CD4-positive, alpha-beta T cell treated with Interleukin-6 for 4 hours (primary cell): ENCODE measurements at places on chromosomes 12 and 14.

DNA sequence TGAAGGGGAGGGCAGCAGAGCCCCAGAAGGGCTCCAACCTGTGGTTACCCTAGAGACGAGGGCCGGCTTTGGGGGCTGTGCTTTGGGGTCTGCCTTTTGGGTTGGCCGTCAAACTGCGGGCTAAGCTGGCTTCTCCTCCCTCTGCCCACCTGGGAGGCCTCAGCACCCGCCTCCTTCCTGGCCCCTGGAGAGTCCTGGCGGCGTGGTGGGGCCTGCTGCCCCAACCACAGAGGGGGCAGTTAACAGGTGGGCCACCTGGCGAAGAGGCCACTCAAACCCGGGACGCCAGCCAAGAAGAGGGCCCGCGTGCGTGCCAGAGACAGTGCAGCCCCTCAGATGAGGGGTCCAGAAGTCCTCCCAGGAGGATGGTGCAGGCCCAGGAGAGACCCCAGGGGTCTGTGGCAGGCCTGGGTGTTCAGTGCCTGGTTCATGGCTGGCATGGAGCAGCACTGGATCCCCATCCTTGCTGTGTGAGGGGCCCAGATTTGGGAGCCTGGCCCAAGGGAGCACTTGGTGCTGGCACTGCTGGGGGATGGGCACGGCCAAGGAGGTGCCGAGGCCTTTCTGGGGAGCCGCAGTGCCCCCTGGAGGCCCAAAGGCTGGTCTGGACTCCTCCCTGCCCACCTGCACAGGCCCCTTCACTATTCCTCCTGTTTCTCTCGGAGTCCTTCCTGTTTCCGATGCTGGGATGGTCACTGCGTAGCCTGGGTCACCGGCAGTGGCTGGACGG lies 48.8 kb downstream of the LRCOL1 start:
- DNase-seq, result no peak

GRCh38 chr12:115199831-115200230 lies 515.9 kb upstream of the TBX3 start:
- no peak for DNase-seq

DNA sequence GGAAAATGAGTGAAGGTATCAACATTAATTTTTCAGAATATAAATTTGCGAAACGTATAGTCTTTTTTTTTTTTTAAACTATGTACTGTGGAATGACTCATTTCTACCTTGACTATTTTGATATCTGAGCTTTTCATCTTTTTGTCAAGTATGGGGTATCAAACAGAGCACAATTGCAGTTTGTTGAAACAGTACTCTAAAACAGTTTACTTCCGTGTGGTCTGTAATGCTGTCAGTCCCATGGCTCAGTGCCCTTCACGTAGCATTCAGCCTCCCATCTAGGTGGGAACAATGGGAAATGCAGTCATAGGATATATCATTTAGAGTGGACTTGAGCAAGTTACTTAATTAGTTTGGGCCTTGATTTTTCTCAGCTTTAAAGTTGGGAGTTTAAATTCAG lies 139.5 kb downstream of the ERC1 start:
- DNase-seq, result no peak

DNA sequence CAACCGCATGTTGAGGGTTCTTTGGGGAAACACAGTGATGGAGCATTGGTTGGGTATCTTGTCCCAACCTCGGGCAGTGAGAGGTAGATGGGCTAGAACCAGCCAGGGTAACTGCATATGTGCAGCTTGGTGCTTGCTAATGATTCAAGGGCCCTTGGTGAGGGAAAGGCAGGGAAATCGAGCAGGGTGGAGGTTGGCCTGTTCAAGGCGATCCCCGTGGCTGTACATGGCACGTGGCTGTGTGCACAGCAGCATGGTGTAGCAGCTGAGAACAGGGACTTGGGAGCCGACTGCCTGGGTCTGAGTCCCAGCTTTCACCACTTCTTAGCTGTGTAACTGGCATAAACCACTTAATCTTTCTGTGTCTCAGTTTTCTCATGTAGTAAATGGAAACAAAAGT lies 45.5 kb upstream of the OAS1 start:
- no peak for DNase-seq

GRCh38 chr12:113643177-113643974 lies 171.7 kb upstream of the LHX5 start:
- no peak for DNase-seq

GRCh38 chr12:51897181-51897580 lies 9.3 kb downstream of the ANKRD33 start:
- no peak for DNase-seq

DNA sequence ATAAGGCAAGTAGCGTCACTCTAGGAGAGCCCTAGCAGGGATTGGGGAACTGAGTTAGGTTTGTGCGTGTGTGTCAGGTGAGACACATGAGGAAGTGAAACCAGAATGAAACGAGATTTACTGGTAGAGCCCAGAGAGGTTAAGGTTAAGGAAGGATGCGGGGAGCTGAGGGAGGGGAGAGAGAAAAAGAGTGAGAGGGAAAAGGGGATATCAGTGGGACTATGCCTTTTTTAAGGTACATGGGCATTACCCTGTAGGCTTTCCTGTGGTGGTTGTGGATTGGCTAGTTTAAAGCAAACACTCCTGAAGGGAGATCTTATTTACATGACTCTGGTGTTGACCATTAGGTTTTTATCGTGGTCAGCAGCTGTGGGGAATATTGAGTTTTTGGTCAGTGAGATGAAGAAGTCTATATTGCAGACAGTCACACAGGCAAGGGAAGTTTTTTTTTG lies 13.9 kb downstream of the ZDHHC17 start:
- DNase-seq, result no peak

DNA sequence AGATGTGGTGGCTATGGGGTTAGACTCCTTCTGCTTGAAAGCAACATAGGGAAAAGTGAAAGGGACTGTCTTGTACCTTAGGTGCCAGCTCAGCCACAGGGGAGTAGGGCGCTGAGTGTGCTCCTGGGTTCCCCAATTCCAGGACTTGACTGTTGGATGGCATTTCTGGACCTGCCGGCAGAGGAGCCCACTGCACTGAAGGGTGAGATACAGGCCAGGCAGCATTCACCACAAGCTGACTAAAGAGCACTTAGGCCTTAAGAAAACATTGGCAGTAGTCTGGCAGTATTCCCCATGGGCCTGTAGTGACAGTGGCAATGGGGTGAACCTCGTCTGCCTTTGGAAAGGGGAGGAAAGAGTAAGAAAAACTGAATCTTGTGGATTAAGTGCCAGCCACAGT lies 67.1 kb upstream of the TMTC2 start:
- DNase-seq, result no peak

DNA sequence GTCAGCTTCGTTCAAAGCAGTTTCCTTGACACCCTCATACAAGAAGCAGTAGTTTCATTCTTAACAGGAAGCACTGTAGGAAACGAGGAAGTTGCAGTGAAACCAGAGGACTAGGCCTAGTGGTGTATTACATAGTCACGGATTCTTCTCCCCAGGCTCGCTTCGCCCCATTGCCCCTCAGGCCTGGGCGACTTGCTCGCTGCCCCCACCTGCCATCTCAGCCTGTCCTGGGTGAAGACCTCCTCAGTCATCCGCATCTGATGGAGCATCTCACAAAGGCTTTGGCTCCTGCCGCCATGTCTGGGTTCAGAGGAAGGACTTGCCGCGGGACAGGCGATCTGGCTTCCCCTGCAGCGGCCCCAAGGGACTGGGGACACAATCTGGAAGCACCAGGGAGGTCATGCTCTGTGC lies 93.5 kb downstream of the LMNTD1 start:
- no peak for DNase-seq

GRCh38 chr14:95667249-95667693 lies 19.0 kb upstream of the TCL1B start:
- DNase-seq, result no peak

DNA sequence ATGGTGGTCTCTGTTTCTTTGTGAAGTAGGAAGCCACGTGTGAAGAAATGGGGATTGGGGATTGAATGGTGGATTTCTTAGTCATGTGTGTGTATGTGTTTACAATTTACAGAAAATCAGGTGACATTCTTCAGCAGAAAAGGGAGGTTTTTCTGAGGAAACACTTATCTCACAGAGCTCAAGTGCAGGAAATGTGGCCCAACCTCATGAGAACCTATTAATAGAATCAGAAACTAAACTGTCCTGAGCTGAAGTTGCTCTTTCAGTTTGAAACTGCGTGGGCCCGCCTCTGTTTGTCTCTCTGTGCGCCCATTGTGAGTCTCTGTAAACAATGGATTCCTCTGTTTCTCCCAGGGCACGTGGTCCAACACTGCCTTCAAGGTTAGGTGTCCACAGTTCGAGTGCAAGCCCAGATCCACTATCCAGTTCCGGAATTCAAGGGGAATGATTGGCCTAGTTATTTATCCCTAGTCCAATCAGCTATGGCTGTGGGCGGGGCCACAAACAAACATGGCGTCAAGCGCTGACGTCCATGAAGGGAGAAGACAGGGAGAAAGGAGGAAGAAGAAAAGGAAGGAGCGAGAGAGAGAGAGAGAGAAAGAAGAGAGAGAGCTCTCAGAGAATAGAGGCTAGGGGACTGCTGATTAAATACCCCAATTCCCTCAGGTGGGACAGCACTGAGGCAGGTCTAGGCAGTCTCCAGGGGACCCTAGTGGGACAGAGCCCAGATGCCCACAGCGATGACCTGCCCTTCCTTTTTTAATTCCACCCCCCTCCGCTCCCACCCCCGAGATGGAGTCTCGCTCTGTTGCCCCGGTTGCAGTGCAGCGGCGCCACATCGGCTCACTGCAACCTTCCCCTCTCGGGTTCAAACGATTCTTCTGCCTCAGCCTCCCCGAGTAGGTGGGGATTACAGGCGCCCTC lies 31.4 kb upstream of the C12orf76 start:
- DNase-seq, result peak; percentile 80

GRCh38 chr14:79167957-79168356 lies 997.8 kb downstream of the NRXN3 start:
- no peak for DNase-seq

DNA sequence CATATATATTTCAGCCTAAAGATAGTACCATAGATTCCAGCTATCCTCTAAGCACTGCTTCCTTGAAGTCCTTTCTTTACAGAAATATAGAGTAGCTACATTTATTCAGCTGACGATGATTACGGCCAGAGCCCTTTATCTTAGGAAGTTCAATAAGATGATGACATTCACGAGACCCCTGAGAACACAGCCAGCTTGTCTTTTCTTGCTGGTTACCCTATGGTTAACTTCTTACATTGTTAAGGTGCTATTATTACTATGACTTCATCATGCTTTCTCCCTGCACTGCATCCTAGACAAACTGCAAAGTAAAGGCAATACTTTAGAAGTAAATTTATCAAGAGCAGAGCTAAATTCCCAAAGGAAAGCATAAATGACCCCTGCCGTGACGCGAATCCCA lies 214.4 kb upstream of the LRFN5 start:
- no peak for DNase-seq

DNA sequence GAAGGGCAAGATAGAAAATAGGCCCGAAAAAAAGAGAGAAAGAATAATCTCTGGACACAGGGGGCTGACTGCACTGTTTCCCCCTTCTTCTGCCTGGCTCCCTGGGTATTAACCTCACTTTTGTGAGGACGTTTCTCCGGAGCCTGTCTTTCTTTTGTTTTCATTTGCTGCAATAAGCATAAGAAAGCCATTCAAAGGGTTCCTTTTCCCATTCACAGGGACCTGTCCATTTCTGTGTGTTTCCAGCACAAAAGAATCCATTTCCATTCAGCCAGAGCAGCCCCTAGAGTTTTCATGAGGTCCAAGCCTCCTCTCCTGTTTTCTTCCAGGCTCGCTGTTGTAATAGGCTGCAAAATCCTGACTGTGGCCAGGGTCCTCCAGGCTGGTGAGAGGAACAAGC lies 16.8 kb downstream of the PLXNC1 start:
- DNase-seq, result no peak

DNA sequence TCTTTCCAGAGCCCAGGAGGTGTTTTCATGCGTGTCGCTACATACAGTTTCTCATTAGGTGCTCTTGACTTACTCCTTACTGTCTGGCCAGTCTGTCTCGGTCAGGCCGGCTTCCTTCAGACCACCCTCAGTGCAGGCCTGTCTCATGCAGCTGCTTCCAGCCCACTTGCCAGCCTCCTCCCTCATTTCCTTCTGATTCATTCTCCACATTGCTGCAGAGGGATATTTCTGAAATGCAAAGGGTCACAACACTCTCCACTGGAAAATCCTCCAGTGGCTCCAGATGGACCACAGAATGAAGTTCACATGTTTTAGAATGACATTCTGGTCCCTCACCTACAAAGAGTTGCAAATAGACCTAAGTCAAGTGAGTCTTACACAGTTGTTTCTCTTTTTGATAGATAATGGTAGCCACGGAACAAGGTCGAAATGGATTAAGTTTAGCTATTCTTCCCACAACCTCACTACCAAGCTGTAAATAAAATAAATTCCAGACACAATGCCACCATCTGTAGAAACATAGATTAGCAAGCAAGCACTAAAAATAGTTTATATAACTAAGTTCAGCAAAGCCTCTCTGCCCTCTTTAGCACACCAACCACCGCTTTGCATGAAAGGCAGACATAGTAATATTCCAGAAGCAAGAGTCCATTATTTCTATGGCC lies 146.9 kb downstream of the ESR2 start:
- no peak for DNase-seq

DNA sequence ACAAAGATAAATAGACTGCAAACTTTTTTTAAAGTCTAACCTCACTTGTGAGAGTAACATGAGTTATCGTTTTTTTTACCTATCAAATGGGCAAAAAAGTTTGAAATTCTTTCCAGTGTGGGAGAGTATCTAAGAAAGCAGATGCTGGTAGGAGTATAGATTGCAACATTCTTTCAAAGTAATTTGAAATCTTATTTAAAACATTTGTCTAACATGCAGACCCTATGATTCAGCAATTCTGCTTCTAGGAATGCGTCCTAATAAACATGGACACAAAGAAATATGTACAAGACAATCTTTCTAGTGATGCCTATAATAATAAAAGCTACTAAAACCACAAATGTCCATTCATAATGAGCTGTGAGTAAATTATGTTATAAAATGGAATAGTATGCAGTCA lies 110.4 kb upstream of the TMCC3 start:
- DNase-seq, result no peak

DNA sequence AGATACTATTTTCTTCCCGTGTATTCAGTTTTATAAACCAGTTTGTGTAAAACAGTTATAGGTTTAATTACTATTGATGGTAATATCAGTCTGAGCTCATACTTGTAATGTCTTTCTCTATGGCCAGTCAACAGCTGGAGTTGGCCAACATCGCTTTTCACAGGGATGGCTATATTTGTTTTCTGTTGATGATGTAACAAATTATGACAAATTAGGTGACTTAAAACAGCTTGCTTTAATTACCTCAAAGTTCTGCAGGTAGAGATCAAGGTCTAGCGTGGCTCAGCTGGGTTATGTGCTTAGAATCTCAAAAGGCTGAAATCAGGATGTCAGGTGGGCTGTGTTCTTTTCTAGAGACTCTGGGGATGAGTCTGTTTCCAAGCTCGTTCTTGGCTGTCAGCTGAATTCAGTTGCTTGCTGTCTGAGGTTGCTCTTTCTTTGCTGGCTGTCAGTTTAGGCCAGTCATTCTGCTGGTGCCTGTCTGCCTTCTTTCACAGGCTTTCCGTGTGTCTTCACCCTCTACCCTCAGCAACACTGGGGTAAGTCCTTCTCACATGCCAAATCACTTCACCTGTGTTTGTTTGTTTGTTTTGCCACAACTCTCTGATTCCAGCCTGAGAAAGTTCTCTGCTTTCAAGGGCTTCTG lies 370.2 kb upstream of the E2F7 start:
- no peak for DNase-seq
